Left colon (tissue), 2 donors: ENCODE measurements at places on chromosomes 4 and X. TPM values are rescaled to one million over a fixed set of nuclear protein-coding genes. Genes with fewer than 3 reads are reported as not detected.

TMEM154 gene
- total RNA-seq = 1.4 TPM

AFF1 gene
- total RNA-seq = 95.2 TPM

CACNA1F gene
- 0.70 TPM for total RNA-seq

SPIN3 gene
- total RNA-seq = 6.6 TPM

PDK3 gene
- 24.2 TPM for total RNA-seq

GPR119 gene
- total RNA-seq = 0.78 TPM

SPACA5 gene
- total RNA-seq = not detected

SPANXC gene
- total RNA-seq = not detected

GUCY1A1 gene
- 21.4 TPM for total RNA-seq
